ENCODE measurements at places on chromosomes 5 and 9.

- no peak for DNase-seq
Measured at GRCh38 chr9:37947977-37948376, 44.0 kb upstream of the SLC25A51 start.

- no peak for DNase-seq
Measured at GRCh38 chr9:138015021-138015829, 137.6 kb downstream of the CACNA1B start.

DNA sequence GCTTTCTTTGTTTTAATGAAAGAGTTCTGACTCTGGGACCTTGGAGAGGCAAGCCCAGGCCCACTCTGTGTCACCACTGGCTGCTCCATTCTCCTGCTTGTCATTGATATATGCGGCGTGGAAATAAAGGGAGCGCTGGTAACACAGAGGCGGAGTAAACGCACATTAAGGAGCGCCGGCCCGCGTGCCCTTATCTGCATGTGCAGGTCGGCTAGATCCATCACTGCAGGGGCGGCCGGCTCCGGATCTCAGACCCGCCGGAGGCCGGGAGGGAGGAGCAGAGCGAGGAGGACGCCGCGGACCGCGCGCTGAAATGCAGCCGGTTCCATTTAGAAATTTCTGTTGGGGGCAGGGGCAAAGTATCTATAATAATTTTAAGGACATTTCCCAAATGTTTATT, 70.8 kb downstream of the MRPL36 start:
- DNase-seq = no peak

GRCh38 chr5:126686451-126687126, 85.8 kb downstream of the PHAX start:
- no peak for DNase-seq
